Activated CD4-positive, alpha-beta T cell treated with anti-CD3 and anti-CD28 coated beads for 36 hours (primary cell): ENCODE measurements at places on chromosomes 16 and 17.

- DNase-seq: no peak
Observed at GRCh38 chr16:53266156-53266555, 168.1 kb upstream of the RBL2 start.

DNA sequence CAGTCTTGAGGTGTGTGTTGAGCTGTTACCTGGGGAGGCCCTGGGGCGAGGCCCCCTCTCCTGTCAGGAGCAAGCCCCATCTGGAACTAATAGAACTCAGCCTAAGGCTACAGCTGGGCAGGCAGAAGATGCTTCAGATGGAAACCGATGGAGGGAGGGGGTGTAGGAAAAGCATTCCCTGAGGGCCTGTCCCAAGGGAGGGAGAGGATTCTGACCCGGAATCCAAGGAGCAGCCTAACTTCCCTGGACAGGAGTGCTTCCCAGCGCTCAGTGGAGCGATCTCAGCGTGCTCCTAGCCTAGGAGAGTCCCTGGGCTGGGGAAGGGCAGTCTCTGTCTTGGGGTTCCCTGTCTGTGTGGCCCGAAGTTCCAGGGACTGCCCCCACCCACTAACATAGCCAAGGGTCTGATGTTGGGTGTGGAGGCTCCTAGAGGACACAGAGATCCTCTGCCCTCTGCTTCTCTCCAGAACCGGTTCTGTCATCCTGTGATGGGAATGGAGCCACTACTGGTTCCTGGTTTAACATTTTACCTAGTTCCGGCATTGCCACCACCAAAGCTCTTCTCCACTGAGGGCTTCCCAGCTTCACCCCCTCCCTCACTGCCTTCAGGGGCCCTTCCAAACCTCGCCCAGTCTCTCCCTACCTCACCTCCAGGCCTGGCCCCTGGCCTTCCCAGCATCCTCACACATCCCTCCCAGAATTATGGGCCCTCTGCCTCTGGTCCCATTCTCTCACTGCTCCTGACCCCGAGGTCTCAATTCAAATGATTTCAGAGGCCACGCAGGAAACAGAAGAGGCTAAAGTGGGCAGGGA lies 58.7 kb downstream of the RTN4RL1 start:
- no peak for DNase-seq

GRCh38 chr17:38711792-38712571 lies 6.9 kb downstream of the MLLT6 start:
- DNase-seq: peak; percentile 35

DNA sequence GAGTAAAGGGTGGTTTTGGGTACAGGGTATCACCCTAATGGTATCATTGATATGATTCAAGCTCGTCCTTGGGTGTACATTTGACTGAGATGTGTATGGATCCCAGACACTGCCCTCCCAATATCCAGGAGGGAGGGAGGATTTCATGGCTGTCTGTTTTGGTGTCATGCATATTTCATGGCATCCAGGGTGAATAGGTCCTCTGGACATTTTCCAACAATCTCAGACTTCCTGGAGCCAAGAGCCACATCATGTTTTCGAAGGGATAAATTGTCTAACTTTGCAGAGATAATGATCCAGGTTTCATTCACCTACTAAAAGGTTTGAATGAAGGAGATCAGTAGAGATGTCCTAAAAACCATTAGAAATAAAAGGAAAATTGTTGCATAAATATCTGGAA lies 431.9 kb downstream of the SHISA9 start:
- DNase-seq: no peak

- DNase-seq: peak; percentile 52
Observed at GRCh38 chr17:45144199-45145034, 3.9 kb upstream of the HEXIM1 start.

DNA sequence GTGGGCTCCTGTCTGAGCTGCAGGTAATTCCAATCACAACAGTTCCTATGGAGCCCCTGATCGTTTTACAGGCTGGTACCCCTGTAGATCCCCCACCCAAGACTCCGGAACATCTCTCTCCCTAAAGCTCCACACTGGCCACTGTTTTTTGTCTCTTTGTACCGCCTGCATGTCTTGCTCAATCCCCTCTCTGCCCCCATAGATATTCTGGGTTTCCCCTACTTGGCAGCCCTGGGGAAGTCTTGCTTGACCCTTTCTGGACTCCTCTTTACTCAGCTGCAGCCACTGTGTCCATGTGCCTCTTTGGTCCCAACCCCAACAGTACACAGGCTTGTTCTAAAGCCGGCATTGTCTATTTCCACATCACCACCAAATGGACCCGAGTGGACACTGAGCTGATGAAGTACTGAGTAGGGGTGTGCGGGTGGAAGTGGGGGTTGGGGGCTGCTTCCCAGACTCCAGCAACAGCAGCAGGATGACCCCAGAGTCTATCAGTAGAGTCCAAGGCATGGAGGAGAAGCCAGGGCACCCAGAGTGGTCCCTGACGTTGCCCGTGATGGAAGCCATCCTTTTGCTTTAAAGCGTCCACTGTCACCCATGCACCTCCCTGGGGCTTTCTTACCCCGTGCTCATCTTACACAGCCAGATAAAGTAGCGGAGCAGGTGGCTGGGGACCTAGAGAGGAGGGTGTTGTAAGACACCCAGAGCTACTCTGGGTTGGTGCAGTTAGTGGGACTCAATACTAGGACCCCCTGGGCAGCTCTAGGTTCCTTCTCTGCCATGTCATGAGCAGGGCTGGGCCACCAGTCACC lies 6.4 kb downstream of the CD300LB start:
- DNase-seq: no peak

DNA sequence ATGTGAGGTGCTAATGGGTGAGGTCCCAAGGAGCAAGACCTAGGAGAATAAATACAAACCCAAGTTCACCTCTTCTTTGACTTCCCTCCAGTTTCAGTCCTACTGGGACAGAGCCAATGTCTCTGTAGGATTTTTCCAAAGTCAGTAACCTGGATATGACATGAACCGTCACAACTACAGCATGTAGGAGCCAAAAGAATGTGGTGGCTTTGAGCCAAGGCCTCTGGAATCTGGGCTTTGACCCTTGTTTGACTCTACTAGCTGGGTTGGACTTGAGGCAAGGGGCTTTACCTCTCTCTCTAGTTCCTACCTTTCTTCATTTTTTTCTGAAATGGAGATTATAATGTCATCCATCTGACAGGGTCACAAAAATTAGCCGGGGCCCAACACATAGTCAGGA lies 91.4 kb downstream of the CACNG3 start:
- DNase-seq: no peak

GRCh38 chr16:886084-886543 lies 84.7 kb downstream of the LMF1 start:
- peak; percentile 1 for DNase-seq

DNA sequence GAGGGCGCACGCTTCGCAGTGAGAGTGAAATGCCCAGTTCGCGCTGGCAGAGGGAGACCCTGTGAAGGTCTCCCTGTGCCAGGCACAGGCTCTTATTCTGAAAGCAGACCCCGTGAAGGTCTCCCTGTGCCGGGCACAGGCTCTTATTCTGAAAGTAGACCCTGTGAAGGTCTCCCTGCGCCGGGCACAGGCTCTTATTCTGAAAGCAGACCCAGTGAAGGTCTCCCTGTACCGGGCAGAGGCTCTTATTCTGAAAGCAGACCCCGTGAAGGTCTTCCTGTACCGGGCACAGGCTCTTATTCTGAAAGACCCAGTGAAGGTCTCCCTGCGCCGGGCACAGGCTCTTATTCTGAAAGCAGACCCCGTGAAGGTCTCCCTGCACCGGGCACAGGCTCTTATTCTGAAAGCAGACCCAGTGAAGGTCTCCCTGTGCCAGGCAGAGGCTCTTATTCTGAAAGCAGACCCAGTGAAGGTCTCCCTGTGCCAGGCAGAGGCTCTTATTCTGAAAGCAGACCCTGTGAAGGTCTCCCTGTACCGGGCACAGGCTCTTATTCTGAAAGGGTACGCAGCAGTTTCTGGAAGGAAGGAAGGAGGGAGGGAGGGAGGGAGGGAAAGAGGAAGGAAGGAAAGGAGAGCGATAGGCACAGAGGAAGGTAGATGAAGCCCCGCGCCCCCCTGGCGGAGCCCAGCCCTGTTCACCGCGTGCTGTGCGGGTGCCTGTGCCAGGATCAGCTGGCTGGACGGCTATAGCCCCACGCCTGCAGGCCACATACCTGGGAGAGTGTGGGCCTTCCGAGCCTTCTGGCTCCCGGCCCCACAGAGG lies 55.3 kb downstream of the WDR45B start:
- peak; percentile 76 for DNase-seq

DNA sequence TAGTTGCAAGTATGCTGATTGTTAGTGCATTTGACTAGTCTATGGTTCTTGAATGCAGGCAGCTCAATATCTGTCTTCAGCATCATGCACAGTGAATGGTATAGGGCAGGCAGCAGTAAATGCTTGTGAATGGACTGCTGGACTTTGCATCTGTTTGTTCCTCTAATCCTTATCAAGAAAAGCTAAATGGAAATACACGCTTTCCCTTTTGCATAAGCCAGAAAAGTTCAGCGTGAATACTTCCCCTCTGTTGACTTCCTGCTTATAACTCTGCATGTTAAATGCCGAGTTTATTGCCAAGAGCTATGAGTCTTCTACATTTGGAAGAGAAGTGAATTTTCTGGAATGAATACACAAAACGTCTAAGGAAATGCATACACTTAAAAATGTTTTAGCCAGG lies 127.9 kb upstream of the CPHXL start:
- DNase-seq: no peak

DNA sequence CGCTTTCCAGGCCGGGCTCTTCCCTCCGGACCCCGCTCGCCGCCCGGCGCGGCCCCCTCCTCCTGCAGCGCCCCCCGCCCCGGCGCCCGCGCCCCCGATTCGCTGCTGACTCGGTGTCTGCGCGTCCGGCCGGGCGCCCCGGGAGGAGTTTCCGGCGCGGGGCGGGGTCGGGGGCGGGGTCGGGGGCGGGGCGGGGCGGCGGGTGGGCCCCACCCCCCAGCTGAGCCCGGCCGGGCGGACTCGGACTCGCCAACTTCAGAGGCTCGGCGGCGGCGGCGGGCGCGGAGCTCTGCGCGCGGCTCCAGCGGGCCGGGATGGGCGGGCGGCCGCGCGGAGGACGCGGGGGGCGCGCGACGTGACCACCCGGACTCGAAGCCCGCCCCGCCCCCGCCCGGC lies at the start of gene METRNL:
Gene METRNL (plus strand): TSS at position 258 of the 396 bp plus-strand sequence. CDS start 207 bp downstream, outside the sequence.
- peak; percentile 82 for DNase-seq

GRCh38 chr16:75580-76501 lies 2.2 kb upstream of the MPG start:
- DNase-seq: peak; percentile 28

DNA sequence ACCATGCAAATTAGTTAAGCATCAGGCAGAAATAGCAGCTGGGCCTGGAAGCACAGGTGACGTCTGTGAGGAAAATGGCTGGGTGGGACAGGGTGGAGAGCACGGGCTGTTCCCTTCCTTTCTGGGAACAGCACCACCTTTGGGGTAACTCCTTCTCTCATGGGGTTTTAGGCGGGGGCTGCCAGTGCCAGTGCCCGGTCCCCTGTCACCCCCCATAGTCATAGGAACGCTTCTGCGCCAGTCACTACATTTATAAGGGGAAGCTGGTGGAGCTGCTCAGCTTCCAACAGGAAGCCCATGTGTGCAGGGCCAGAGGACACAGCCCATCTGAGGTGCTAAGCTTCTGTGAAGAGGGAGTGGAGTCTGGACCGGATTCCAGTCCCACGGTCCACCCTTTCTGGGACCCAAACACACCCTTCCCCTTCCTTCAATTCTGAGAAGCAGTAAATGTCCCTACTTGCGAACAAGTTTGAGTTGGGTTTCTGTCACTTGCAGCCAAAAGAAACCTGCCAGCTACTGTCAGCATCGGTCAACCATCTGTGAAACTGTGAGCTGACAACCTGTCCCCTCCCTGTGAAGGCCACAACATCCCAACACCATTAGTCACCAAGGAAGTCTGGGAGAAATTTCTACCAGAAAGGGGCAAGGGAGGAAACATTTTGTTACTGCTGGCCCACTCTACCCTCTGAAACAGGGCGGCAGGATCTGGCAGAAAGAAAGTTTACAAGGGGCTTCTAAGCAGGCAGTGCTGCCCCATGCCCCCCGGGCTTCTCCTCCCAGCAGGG lies 86.0 kb upstream of the AMZ2 start:
- no peak for DNase-seq

DNA sequence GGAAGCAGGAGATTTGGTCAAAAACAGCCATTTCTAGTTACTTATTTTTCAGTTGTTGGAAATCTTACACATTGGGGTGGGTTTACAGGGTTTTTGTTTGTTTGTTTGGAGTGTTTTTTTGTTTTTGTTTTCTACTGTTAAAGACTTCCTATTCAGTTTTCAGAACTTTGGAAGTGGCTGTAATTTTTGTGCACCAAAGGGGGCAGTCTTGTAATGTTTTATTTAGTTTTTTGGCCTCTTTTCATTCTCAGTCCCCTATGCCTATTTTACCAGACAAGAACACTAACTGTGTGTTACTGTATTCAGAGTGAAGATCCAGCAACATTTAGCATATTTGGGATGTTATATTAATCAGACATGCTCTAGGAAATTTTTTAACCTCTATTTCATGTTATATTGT lies 20.6 kb downstream of the TPPP3 start:
- DNase-seq: no peak

DNA sequence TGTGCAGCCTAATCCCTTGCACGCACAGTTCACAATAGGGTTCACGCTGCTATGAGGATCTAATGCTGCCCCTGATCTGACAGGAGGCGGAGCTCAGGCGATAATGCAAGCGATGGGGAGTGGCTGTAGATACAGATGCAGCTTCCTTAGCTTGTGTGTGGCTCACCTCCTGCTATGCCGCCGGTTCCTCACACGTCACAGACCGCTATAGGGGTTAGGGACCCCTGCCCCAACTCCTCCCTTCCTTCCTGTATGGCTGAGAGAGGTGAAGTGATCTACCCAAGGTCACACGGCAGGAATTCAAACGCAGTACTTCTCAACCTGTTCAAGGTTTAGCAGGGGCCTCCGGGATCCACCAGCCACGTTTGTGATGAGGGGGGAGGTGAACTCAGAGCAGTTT lies 13.4 kb upstream of the PLLP start:
- peak; percentile 46 for DNase-seq

DNA sequence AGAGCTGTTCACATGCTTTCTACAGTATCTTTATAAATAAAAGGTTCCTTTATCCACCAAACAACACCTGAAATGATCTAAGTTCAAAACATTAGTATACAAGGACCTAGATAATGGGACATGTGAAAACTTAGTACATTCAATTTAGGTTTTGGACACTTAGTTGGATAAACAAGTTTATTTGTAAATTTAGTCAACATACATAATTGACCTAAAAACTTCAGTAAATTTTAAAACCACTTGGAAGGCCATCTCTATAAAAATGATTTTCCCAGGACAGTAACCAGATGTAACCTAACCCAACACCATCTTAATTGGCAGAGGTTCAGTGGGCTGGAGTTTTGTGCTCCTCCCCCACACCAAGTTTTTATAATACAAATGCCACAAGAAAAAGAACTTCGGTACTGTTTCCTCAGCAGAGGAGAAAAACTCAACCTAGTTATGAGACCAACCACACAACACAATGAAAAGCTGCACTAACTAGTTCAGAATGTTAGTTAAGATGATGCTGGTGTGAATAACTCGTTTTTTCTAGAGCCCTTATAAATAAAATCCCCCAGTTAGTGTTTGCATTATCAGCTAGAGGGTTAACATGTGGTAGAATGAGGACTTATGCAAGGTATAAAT lies 7.2 kb upstream of the UNK start:
- DNase-seq: no peak

- peak; percentile 83 for DNase-seq
Observed at GRCh38 chr17:28549236-28550132, 2.9 kb downstream of the UNC119 start.

- DNase-seq: no peak
Observed at GRCh38 chr16:414395-415169, 10.9 kb upstream of the RAB11FIP3 start.
